ENCODE measurements at places on chromosomes 5 and 9.
A peak's percentile ranks its signal among the peaks of the same experiment; 100 is the strongest.

DNA sequence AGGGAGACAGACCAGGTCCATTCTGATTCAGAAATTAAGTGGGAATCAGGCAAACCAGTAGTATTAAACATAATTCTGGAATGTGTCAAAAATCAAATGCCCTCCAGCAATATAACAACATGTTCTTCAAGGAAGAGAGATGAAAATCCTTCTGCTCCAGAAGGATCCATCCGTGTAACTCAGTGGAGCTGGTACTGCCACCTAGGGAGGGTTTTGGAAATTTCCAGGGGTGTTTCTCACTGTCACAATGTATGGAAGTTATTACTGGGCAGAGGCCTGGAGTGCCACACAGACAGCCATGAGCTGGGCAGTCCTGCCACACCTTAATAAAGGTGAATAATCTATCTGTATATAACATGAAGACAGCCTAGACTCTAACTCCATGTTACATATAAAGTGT is 87.5 kb downstream of the TTLL11 start:
- no peak for DNase-seq

- no peak for DNase-seq
Observed at GRCh38 chr9:92275541-92275940, 18.0 kb downstream of the IARS1 start.

- peak; percentile 35 for DNase-seq
Observed at GRCh38 chr5:142325725-142326479, 1.1 kb upstream of the SPRY4 start.

GRCh38 chr5:107377277-107377609 is 293.5 kb downstream of the EFNA5 start:
- no peak for DNase-seq

GRCh38 chr5:5021436-5021835 is 118.7 kb upstream of the ADAMTS16 start:
- DNase-seq = no peak

Measured in stimulated activated CD4-positive, alpha-beta T cell treated with anti-CD3 and anti-CD28 coated beads, Interleukin-4, amount 100 ng/mL, for 1 hour (primary cell).